ENCODE measurements at places on chromosomes 6 and 20. TPM values are rescaled to one million over a fixed set of nuclear protein-coding genes. Genes with fewer than 3 reads are reported as not detected.

- no peak for DNase-seq
Observed at GRCh38 chr6:61200444-61200843, 1085.6 kb downstream of the KHDRBS2 start.

The CBLN4 gene
- total RNA-seq = not detected

DNA sequence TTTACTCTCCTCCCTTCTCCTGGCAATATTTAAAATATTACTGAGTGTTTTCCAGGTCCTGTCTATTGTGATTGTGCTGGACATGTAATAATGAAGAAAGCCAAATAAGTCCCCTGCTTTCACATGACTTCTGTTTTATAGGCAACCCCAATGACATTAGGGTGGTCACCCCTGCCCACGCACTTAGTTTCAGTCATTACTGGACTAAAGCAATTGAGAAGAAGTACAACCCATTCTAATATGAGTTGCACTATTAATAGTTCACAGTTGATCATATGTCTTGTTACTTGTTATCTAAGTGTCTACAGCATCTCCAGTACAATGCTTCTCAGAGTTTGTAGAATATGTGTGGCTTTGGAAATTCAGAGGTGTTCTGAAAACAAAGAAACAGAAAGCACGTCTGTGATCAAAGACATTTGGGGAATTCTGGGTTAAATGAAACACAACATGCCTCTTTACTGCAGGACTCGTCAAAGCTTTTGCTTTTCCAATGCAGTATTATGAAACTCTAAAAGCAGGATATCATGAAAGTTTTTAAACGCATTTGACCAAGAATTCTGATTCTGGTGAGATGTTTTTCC is 789.5 kb downstream of the DHX35 start:
- DNase-seq = no peak

DNA sequence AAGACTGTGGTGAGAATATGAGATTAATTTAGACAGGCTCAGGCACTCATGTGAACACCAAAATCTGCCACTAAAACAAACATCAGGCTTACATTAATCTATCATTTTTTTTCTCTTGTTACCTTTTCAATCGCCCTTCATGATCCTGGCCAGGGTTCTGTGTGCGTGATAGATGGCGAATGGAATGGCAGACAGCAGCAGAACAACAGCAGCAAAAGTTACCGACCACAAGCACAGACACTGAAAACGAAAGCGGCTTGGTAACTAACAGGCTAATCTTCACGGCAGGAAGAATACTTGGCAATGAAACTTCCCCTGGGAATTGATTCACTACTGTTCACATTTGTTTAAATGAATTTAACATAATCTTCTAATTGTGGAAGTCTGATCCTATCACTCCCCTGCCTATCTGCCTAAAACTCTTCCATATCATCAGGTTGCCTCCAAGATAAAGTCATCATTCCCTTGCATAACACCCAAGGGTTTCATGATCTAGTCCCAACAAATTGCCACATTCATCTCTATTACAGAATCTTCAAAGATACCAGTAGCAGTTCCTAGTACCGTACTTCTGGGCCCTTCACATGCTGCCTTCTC is 28.7 kb downstream of the PTPRK start:
- peak; percentile 84 for DNase-seq

The PGC gene
- total RNA-seq = not detected
